ENCODE measurements at places on chromosomes 7 and 10.

- DNase-seq: no peak
These were observed 200.1 kb upstream of the PRKCQ start for GRCh38 chr10:6780008-6780677.

- DNase-seq: peak; percentile 28
These were observed 40.4 kb upstream of the BPGM start for GRCh38 chr7:134605978-134606923.

DNA sequence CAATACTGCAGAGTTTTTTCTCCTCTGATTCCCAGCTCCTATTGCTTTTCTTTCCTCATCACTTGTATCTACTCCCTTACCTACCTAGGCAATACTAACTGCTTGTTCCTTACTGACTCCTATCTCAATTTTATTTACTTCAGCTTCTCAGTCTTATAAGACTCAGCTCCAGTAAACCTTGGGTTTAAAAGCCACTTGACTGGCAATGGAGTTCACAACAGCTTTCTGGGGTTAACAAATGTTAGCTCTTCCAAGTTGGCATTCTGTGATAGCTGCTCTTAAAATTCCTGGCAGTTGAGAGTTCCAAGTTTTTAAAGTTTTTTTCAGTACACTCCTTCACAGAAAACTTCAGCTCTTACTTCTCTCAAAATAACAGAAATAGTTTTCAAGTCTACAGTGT lies 14.2 kb downstream of the ATAD1 start:
- no peak for DNase-seq

GRCh38 chr10:3102720-3103427 lies 35.5 kb downstream of the PFKP start:
- DNase-seq: no peak

DNA sequence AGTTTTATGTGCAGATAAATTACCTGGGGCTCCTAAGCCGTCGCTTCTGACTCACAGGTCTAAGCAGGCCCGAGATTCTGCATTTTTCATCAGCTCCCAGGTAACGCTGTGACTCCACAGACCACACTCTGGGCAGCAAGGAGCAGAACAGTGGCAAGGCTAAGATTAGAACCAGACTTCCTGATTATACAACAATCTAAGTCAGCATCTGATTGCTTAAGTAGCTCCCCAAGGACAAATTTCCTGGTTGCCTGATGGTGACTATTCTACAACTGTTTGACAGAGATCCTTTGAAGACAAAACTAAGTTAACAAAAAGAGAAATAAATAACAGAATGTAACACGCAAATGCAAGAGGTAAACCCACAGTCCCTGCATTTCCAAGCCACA lies 69.0 kb downstream of the CREB3L2 start:
- DNase-seq: no peak

- no peak for DNase-seq
These were observed 36.3 kb upstream of the PPP1R3A start for GRCh38 chr7:113955157-113955556.

- DNase-seq: no peak
These were observed 19.8 kb upstream of the NXPH1 start for GRCh38 chr7:8413600-8413999.

GRCh38 chr10:72466018-72466417 lies 111.3 kb upstream of the DNAJB12 start:
- no peak for DNase-seq

DNA sequence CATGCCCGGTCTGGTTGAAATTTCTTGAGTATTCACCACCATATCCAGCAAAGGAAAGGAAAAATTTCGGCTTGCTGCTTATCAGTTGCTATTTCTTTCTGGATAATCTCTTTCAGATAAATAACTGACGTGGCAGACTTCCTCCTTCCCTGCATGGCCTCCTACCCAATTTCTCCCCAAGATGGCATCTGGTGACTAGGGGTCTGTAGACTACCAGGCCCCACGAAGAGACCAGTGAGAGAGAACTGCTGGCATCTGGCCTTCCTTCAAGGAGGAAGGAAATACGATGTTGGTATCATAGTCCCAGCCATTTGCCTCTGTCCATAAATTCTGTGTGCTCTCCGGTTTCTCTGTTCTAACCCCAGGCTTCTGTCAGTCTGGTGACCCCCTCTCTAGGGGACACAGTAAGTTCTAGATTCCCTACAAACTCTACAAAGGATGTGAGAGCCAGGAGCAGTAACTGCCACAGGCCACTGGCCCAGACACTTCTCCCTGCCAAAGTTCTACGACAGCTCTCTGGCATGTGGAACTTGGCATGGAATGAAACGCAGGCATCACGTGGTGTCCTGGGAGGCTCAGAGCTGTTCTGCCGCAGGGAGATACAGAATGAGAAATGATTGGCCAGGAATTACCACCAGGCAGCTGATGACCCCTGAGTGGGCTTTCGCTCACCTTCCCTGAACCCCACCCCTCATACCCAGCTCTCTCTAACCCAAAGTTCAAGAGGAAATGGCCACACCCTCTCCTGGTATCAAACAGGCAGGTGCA lies 30.0 kb upstream of the MSRB2 start:
- no peak for DNase-seq

DNA sequence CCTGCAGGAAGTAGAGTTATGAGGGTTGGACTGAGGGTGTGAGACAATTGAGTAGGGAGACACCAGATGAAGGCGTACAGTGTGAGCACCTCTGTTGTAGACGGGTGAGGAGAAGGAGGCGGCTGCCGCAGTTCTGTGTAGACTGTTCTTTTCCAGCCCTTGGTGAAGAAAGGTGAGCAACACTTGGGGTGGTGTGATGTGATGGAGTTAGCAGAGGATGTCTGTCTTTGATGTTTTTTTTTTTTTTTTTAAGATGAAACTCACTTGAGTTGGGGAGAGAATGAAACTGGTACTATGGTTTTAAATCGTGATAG lies 42.8 kb upstream of the RNF216 start:
- peak; percentile 59 for DNase-seq

- DNase-seq: no peak
These were observed 42.8 kb upstream of the NPY start for GRCh38 chr7:24241206-24241605.

DNA sequence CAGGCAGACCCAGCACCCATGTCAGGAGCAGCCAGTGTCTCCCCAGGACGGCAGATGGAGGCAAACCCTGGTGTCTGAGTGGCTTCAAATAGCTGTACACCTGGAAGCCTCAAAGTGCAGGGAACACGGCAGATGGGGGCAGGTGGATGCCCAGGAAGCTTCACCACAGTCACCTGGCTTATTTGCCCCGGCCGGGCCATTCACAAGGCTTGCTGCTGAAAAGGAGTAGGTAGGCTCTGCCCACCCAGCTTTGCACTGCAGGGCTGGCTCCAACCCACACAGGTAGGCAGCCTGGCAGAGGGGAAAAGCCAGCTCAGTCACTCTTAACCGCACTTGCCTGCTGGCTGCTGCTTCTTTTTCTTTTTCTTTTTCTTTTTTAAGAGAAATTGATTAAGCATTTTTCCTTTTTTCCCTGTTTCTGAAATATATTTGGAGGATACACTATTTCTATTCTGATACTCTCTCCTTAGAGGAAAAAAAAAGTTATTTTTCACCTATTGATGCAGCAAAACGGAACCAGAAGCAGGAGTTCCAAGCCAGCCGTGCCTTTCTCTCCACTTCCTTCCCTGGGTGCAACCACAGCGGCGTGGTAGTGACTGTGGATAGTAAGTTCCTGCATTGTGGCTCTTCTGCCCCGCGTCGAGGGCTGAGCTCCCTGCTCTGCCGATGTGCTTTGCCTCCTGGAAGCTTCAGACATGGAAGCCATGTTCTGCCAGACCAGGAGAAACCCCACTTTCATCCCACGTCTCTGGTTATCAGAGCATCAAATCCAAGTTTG lies 118.3 kb downstream of the KLF6 start:
- no peak for DNase-seq

- no peak for DNase-seq
These were observed 7.0 kb upstream of the TMEM243 start for GRCh38 chr7:87226495-87226894.

- no peak for DNase-seq
These were observed 994 bp downstream of the SLC25A28 start for GRCh38 chr10:99619090-99619800.

DNA sequence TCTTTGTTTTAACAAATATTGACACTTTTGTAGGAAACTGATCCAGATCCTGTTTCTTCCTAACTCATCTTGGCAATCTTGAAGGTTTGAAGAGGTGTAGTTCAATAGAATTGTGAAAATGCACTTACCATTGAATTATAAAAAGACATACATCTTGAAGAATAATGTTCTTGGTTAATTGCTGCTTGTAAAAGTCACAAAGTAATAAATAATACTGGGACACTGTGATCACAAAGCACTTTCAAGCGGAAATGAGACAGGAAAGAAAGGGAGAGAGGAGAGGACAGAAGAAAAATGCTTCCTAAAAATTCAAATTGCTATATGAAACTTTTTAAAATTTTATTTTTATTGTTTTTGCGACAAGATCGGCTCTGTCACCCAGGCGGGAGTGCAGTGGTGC lies 15.2 kb upstream of the NFE2L3 start:
- DNase-seq: no peak
